ENCODE measurements at places on chromosomes 12 and 14.
A peak's percentile ranks its signal among the peaks of the same experiment; 100 is the strongest.

DNA sequence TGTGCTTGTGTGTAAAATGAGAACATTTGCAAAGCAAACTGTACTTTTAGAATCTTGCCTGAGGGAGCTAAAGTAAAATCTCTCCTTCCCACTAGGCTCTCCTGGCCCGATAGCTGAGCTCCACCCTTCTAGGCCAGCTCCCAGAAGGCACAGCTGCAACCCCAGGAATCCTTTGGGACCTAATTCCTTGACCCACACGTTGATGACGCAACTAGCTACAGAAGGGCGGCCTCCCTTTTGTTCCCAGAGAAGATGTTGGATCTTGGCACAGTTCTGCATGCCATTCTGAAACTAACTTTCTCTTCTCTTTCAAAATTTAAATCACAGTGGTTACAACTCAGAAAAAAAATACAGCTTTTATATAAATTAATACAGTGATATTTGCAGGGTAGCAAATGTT, 268.1 kb downstream of the EGLN3 start:
- DNase-seq = no peak

- no peak for DNase-seq
Observed at GRCh38 chr12:26114720-26115401, 10.0 kb downstream of the BHLHE41 start.

- no peak for DNase-seq
Observed at GRCh38 chr14:88430976-88431375, 45.5 kb downstream of the SPATA7 start.

DNA sequence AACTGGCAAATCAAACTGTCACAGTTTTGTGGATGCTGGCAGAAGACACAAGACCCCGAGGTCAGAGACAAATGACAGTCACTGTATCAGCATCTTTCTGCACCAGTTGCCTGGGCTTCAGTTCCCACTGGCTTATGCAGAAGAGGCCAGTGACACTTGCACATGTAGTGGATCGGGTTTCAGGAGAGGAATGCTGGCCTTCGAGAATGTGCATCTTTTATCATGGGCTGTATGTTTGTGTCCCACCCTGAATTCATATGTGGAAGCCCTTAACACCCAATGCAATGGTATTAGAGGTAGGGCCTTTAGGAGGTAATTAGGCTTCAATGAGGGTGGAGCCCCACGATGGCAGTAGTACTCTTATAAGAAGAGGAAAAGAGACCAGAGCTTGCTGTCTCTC, 150.9 kb downstream of the SLC15A4 start:
- no peak for DNase-seq

- no peak for DNase-seq
Observed at GRCh38 chr12:46389031-46389616, 16.6 kb upstream of the SLC38A2 start.

DNA sequence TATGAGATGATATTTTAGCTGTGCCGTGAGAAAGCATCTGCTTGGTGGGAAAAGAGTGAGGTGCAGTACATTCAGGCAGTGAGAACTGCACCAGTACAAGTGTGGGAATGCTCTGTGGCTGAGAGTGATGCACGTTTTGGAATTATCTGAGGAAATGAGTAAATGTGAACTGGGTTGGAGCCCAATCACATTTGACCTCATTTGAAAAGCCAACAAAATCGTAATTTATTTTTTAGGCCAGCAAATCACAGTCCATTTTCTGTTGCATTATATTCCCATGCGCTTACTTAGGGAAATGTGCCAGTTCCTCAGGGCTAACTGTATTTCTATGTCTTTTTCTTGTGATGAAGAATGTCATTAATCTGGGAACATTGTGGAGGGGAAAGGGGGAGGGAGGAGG, 77.3 kb downstream of the SNAPC1 start:
- no peak for DNase-seq

DNA sequence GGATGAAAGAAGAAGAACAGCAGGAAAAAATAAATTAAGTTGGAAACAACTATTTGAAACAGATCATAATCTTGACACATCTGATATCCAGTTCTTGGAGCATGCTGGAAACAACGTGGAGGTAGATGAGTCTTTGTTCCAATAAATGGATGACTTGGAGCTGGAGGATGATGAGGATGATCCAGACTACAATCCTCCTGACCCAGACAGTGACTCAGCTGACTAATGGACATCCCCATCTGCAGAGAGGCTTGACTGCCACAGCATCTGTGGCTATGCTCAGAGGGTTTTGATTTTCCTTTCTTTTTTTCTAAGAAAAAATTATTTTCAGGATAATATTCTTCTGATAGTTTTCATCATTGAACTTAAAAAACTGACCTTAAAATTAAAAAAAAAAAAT, 6.2 kb upstream of the ZDHHC17 start:
- no peak for DNase-seq

DNA sequence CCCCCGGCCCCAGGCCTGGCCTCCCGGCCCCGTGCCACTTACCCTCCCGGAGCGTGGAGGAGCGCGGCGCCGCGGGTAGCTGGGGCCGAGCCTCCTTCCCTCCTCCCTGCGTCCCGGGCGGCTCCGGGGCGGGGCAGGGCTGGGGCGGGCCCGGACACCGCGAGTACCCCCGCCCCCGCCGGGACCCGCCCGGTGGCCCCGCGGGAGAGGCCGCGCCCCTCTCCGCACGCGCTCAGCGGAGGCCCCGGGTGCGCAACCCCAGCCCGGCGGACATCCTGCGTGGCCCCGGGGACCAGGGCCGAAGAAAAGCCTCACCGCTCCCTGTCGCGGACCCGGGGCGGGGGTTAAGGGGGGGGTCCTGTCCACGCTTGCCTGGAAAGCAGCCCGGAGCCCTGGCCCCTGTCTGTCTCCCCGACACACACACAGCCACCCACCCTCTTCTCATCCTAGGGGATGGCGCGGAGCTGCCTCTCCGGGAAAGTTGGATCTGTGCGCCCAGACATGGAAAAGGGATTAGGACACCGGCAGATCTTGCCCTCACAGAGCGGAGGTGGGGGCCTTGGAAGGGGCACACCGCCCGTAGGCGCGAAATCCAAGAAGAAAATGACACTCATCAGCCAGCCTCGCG, at the start of gene SYNE3:
TSS of gene SYNE3 (minus strand) at position 97 of the 628 bp plus-strand sequence. CDS start 40,829 bp downstream, outside the sequence.
- peak; percentile 94 for DNase-seq

- DNase-seq = peak; percentile 65
Observed at GRCh38 chr14:53152184-53152886, 788 bp downstream of the DDHD1 start.

DNA sequence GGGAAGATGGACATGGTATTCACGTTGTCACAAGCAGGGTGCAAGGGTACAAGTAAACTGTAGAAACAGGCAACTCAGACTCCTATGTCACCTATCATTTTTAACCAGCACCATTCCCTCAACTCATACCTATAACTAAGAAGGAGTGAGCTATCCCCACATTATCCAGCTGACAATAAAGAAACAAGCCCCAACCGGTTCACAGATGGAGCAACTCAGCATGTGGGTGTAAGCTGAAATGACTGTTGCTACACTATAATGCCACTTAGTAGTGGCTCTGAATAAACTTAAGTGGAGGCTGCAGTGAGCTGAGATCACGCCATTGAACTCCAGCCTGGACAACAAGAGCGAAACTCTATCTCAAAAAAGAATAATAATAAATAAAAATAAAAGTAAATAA, 829.5 kb upstream of the MDGA2 start:
- DNase-seq = no peak

- DNase-seq = peak; percentile 10
Observed at GRCh38 chr12:102833687-102834441, 83.2 kb downstream of the PAH start.

DNA sequence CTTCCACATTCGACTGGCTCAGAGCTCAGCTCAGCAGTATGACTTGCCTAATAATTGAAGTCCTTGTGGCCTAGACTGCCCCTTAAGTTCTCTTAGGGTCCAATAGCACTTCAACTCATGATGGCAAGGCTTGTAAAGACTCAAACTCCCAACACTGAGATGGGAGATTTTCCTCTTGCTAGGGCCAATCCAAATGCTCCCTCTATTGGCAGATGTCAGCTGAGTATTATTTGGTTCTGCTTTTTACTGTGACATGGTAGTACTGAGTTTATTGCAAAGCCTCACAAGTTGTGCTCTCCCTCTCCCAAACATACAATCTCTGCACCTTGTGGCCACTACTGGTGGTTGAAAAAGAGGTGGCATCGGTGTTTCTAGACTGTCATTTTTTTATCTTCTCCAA, 164.2 kb downstream of the ALG10 start:
- no peak for DNase-seq

GRCh38 chr12:51246254-51246853, 7.7 kb downstream of the DAZAP2 start:
- no peak for DNase-seq

- DNase-seq = no peak
Observed at GRCh38 chr14:72045271-72045670, 113.0 kb downstream of the RGS6 start.

- no peak for DNase-seq
Observed at GRCh38 chr12:93880853-93881522, 203.8 kb downstream of the CRADD start.

- DNase-seq = no peak
Observed at GRCh38 chr14:31945701-31946100, 131.4 kb upstream of the ARHGAP5 start.

GRCh38 chr14:105839425-105840265, 313.3 kb downstream of the TMEM121 start:
- DNase-seq = no peak

DNA sequence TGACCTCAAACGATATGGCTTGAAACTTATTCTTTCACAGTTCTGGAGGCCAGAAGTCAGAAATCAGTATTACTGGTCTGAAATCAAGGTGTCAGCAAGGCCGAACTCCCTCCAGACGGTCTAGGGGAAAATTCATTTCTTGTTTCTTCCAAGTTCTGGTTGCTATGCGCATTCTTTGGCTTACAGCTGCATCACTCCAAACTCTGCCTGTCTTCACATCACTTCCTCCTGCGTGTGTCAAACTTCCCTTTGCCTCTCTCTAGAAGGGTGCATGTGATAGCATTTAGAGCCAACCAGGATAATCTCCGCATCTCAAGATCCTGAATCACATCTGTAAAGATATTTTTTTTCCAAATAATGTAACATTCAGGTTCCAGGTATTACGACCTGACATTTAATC, 62.8 kb downstream of the DENND5B start:
- DNase-seq = no peak

DNA sequence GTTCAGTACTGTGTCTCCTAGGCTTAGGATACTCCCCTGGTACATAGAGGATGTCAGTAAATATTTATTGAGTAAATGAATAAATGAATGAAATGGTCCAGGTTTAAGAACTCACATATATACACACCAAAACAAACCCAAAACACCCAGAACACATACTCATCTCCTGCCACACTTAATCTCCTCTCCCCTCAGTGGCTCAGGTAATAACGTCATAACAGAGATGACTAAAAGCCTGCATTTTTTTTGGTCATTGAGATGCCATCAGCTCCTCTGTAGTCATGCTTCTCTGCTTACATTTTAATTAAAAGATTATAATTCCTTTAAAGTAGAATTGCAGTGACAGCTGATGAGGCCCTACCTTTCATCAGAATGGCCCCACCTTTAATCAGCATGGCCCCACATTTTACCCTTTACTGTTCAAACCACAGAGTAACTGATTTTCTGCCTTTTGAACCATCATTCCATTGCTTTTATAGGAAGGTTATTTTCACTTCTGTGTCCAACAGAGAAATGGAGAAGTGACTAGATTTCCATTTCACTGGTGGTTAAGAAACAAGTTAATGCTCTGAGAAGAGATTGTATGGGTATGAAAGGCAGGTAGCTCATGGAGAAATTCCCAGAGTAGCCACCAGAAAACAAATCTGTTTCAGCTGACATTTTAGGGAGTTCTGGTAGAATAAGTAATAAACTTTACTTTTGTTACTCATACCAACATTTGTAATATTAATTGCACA, 193.4 kb upstream of the ATP2B1 start:
- no peak for DNase-seq

GRCh38 chr14:31966896-31967668, 110.0 kb upstream of the ARHGAP5 start:
- no peak for DNase-seq

- no peak for DNase-seq
Observed at GRCh38 chr14:56333359-56334292, 215.4 kb downstream of the PELI2 start.

GRCh38 chr12:32734952-32735351, 20.7 kb downstream of the YARS2 start:
- no peak for DNase-seq

DNA sequence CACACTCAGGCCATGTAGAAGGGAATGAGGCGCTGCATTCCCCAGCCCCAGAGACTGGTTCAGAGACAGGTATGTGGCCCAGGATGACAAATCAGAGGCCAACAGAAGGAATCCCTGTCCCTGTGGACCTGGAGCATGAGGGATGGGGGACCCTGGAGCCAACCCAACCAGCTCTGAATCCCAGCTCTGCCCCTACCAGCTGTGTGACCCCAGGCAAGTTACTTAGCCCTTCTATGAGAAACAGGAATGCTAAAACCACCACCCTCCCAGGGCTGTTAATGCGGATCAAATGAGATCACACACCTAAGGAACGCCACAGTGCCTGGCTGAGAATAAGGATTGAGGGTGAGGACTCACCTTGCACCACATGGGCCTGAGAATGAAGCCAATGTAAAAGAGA, 15.6 kb downstream of the ITPK1 start:
- DNase-seq = no peak

GRCh38 chr14:103628221-103628683, 759 bp upstream of the KLC1 start:
- DNase-seq = peak; percentile 68

GRCh38 chr14:98955036-98955740, 316.8 kb downstream of the BCL11B start:
- DNase-seq = no peak

- DNase-seq = no peak
Observed at GRCh38 chr12:95201056-95201670, 16.1 kb downstream of the FGD6 start.

DNA sequence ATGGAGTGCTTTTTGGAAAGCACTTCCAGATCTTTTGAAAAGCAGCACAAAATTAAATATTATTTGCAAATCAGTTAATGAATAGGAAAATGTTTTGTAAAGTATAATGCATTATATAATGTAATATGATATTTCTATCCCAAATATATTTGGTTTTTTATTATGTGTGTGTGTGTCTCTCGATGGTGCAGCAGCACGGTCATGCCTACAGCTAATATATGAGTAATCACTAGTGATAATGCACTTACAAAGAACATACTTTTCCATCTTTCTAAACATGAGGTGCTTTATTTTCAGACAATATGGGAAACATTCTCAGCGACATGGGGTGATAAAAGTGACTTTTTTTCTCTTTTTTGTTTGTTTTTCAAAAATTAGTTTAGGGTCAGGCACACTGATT, 1.3 kb upstream of the EEA1 start:
- DNase-seq = no peak

GRCh38 chr14:31505411-31505810, 17.6 kb upstream of the GPR33 start:
- DNase-seq = no peak

DNA sequence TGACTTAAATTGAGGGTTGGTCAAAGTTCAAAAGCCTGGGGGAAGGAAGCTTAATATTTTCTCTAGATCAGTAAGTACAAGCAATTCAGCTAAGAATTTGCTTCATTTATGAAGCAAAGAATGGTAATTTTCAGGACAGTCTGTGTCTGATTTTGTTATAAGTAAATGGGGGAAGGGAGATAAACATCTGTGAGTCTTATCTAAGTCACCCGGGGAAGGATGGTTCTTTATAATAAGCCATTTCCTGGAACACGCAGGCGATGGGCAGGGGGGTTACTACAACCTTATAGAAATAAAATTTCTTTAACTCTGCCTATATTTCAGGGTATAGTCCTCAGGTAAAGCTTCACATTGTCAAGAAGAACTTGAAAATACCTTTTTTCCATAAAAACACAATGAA, 42.9 kb downstream of the HELB start:
- DNase-seq = no peak

GRCh38 chr12:53048780-53049401, 974 bp upstream of the TNS2 start:
- no peak for DNase-seq

- no peak for DNase-seq
Observed at GRCh38 chr12:126741536-126742240, 1525.3 kb upstream of the TMEM132C start.
